ENCODE measurements at places on chromosomes 12 and 14.

- DNase-seq = no peak
These were observed 51.6 kb upstream of the DLK1 start for GRCh38 chr14:100674897-100675619.

DNA sequence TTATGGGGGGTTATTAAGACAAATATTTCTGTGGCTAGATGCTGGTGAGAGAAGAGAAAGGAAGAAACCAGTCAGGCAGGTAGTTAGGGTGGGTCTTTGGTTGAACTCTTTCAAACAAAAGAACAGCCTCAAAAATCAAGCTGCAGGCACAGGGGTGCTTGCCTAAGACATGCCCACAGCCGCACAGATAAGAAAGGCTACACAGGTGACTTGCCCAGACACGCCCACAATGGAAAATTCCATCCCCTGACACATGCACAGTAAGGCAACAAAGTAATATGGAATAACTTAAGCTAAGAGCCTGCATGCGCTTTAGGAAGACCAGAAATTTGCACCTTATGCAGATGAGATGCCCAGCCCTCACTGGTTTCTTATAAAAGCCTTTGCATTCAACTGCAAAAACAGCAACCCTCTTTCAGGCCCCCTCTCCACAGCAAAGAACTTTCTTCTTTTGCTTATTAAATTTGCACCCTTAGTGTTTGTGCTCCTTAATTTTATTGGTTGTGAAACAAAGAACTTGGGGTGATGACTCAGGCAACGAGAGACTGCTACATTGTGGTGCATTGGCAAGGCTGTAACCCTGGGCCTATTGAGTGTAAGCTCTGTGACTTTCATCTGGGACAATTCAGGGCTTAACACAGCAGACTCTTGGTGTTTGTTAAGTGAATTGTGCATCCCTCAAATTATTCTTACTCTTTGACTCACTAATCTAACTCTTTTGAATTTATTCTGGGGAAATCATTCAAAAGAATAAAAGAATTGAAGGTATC, 149.4 kb downstream of the RPAP3 start:
- DNase-seq = no peak

GRCh38 chr14:68526512-68527091, 266.3 kb downstream of the ZFP36L1 start:
- DNase-seq = no peak

- no peak for DNase-seq
These were observed 210.6 kb downstream of the FBXL14 start for GRCh38 chr12:1383758-1384157.

DNA sequence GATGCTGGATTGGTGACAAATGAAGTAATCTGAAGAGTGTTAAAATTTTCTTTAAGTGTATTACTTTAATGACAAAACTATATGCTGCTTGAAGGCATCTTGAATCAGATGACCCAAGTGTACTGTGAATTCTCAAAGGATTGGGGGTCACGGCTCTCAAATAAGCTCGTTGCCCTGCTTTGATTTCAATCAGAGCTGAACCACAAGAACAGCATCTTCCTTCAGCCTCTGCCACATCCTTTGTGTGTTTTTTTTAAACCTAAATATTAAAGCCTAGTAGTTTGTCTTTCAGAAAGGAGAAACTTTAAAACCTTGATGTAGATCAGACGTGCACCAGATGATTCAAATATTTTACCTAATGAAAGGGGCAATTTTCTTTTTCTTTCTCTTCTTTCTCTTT, 11.7 kb downstream of the ELK3 start:
- no peak for DNase-seq

- DNase-seq = no peak
These were observed 57.5 kb downstream of the AP5M1 start for GRCh38 chr14:57326253-57326652.

GRCh38 chr12:7092229-7092985, at the start of gene C1R:
Gene C1R, minus strand, starts transcription at chr12:7092445. Its CDS starts 57 bp downstream, at chr12:7092388.
- peak; percentile 58 for DNase-seq

GRCh38 chr12:65171073-65171472, 1.7 kb downstream of the LEMD3 start:
- no peak for DNase-seq

DNA sequence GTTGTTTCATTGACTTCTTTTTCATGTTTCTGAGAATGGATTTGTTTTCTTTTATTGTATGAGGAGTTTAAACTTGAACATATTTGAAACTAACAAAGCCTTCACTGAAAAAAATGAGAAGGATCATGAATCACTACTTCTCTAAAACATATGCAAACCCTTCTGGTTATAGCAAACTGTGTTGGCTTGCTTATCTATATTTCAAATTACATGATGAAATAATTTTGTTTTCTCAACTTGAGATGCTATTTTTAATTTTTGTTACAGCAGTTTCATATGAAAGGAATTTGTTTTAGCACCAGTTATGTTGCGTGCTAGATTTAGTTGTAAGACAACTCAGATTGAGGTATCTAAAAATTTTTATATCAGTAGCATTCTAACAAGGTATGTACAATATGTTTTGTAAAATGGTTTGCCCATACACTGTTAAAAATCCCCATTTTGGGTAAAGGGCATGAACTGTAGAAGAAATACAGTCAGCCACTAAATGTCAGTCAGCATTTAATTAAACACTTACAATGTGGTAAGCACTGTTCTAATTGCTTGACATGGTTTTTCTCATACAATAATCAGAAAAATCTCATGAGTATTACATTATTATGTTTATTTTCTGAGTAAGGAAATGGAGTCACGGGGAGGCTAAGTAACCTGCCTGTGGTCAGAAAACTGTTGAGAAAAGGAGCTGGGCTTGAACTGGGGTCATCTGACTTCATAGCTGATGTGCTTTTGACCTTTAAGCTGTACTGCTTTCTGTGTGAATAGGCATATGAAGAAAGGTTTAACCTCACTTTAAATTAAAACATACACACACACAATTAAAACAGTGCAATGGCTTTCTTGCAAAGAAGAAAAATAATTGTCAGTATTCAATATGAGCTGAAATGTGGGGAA, 105.7 kb downstream of the PLEKHA5 start:
- DNase-seq = no peak

GRCh38 chr14:74988993-74989392, 13.7 kb upstream of the EIF2B2 start:
- no peak for DNase-seq

DNA sequence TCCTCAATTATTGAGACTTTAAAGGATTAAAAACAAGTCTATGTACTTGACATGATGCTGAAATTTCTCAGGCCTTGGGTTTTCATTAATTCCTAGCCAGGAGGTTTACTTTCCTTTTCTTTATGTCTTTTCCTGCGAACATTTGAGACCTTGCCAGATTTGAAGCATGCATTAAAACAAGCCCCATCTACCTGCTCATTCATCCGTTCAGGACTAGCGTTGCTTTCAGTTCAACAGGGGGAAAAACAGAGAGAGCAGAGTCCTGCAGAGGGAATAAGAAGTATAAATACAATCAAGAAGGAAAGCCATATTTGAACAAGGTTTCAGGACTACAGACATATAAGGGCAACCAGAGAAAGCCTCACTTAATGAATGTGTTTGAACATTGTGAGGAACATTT, 542.4 kb downstream of the DIO2 start:
- DNase-seq = no peak

DNA sequence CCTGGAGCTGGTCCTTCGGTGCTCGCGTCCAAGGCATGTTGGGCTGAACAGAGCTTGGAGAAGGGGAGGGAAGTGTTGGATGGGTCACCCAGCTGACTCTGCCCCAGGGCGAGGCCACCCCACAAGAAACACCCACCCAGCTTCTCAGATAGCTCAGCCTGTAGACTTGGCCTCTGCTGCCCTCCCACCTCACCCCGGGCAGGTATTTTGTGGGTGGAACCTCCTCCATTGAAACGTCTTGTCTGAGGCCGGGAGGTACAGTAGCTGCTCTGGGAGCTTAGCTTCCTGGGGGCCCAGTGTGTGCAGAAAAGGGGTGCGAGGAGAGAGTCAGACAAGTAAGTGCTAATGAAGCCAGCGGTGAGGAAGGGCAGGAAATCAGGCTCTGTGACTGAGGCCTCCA, 54.8 kb upstream of the TSPAN9 start:
- DNase-seq = no peak

DNA sequence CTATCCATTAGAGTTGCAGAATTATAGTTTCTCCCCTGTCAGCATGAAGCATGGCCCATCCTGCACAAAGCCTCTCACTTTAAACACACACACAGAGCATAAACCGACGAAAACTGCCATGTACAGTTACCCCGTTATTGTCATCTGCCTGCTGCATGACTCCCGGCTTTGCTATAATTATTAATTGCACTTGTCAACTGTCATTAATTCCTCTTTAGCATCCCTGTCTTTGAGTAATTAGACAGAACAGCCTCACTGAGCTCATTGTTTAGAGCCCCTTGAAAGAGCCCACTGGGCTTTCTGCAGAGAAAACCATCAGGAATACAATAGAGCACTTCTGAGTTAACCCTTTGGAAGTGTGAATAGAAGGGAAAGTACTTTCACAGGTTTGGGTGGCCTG, 307.2 kb upstream of the SOX5 start:
- no peak for DNase-seq

GRCh38 chr12:44917141-44917540, 41.0 kb upstream of the NELL2 start:
- DNase-seq = no peak

DNA sequence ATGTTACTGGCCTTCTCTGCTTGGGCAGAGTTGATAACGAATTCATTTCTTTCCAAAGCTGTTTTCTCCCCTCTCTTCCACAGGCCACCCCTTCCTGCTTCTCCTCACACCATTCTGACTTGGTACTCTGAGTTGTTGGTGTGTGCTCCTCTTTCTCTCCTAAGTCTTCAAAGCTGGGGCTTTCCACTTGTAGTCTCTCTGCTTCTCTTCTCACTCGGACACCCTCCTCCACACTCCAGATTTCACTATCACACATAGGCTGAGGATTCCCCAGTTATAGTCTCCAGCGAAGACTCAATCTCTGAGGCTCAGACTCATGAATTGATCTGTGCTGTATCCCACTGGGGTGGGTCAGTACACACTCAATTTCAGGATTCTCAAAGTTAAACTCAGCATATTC, 201.0 kb downstream of the SSPN start:
- DNase-seq = no peak

DNA sequence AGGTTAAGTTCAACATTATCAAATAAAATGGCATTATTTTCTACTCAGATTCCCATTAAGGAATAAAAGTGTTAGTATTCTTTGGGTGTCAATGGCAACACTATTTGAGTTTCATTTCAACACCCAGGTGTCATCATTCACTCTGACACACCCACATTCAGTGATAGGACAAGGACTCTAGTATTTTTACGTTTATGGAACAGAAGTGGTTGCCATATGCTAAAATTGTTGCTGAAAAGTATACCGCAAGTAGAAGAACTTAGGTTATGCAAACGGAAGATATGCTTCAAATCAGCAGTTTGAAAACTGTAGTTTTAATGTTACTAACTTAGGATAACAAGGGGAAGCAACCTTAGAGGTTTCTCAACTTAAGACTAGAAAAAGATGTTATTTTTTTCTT, 20.0 kb upstream of the SGPP1 start:
- no peak for DNase-seq

DNA sequence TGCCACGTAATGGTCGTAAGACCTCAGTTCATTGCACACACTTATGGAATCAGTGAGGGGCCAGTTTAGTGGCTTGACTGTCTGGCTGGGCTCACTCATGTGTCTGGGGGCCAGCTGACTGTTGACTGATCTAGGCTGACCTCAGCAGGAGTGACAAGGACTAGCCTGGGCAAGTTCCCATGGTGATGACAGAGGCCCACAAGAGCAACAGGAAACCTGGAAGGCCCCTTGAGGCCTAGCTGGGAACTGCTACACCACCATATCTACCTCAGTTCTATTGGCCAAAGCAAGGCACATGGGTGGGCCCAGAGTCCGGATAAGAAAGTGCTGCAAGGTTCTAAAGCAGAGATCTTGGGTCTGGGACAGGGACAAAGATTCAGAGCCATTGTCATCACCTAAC, 21.3 kb upstream of the RFLNA start:
- DNase-seq = no peak

DNA sequence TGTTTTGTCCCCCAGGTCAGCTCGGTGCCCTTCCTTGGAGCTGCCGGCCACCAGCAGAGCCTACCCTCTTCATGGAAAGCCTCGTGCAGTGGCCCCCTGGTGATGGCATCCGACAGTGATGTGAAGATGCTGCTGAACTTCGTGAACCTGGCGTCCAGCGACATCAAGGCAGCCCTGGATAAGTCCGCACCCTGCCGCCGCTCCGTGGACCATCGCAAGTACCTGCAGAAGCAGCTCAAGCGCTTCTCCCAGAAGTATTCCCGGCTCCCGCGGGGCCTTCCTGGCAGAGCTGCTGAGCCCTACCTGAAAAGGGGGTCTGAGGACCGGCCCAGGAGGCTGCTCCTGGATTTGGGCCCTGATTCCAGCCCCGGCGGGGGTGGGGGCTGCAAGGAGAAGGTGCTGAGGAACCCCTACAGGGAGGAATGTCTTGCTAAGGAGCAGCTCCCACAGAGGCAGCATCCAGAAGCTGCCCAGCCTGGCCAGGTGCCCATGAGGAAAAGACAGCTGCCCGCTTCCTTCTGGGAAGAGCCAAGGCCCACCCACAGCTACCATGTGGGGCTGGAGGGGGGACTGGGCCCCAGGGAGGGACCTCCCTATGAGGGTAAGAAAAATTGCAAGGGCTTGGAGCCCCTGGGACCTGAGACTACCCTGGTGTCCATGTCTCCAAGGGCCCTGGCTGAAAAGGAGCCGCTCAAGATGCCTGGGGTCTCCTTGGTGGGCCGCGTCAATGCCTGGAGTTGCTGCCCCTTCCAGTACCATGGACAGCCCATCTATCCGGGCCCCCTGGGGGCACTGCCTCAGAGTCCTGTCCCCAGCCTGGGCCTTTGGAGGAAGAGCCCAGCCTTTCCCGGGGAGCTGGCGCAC, 1.3 kb downstream of the FAM181A start:
- DNase-seq = no peak

DNA sequence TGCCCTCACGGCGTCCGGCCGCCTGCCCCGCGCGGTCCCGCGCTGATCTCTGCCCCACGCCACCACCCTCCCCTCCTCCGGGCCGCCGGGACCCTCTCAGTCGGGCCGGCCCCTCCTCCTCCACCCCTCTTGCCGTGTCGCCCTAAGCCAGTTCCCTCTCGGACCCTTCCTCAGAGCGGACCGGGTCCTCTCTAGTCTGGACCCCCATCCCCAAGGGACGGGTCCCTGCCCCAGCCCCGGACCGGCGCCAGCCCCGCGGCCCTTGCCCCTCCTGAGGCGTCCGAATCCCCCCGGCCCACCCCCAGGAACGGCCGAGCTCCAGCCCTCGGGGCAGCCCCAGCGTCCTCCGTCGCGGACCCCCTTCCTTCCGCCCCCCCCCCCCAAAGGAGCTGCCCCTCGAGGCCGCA, 485 bp downstream of the PPP4R4 start:
- DNase-seq = no peak

- no peak for DNase-seq
These were observed 256.4 kb downstream of the GRIN2B start for GRCh38 chr12:13725049-13725448.

DNA sequence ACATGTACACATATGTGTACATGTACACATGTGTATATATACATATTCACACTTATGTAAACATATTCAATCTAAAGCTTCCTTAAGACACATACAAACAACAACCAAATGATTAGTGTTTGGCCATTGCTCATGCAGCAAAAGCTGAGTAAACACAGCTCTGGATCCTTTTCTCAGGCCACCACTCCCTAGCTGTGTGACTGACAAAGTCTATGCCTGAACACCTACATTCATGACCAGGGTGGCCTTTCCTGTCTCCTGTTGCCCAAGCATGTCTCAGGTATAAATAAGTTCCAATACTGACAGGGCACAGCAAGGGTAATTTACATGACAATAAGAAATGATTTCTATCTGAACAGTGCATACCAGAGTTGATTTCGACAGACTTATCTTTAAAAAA, 1.4 kb upstream of the PTPRO start:
- DNase-seq = no peak

GRCh38 chr12:78697817-78698415, 166.7 kb upstream of the SYT1 start:
- no peak for DNase-seq

All from activated T-cell treated with anti-CD3 and anti-CD28 coated beads for 24 hours (primary cell).